ENCODE measurements at places on chromosomes 7 and 10.

GRCh38 chr10:68829521-68829920 lies 2.2 kb downstream of the STOX1 start:
- no peak for DNase-seq

- DNase-seq: peak; percentile 94
Observed at GRCh38 chr10:21292763-21293517, 232.5 kb downstream of the SKIDA1 start.

DNA sequence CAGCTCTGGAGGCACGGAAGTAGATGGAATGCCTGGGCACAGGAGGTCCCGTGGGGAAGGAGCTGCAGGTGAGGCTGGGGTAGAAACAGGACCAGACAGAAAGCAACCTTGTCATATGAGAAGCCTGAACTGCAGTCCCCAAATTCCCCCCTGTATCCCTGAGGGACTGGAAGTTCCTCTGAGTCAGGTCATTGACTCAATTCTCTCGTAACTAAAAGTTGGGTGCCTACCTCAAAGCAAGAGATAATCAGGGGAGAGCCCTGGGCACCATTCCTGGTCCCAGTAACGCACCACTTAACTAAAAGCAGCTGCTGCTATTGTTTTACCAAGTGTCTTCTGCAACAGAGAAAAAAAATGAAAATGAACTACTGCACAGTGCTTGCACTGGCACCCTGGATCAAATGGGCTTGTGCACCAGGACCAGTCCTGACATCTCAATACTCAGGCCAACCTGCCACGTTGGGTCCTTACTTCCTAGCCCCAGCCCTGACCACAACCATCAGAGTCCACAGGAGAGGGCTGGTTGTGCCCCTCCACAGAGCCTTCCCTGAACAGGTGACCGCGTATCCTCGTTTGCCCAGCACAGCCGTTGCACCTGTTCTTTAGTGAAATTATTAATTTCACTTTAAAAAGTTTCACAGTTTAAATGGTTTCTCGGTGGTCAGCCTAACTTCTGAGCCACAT lies 79.3 kb downstream of the GRID1 start:
- no peak for DNase-seq

GRCh38 chr7:115230882-115231571 lies 309.1 kb downstream of the MDFIC start:
- peak; percentile 87 for DNase-seq

- DNase-seq: peak; percentile 7
Observed at GRCh38 chr7:51304729-51305128, 11.9 kb downstream of the COBL start.

GRCh38 chr10:79097021-79097872 lies 28.5 kb downstream of the ZMIZ1 start:
- no peak for DNase-seq

DNA sequence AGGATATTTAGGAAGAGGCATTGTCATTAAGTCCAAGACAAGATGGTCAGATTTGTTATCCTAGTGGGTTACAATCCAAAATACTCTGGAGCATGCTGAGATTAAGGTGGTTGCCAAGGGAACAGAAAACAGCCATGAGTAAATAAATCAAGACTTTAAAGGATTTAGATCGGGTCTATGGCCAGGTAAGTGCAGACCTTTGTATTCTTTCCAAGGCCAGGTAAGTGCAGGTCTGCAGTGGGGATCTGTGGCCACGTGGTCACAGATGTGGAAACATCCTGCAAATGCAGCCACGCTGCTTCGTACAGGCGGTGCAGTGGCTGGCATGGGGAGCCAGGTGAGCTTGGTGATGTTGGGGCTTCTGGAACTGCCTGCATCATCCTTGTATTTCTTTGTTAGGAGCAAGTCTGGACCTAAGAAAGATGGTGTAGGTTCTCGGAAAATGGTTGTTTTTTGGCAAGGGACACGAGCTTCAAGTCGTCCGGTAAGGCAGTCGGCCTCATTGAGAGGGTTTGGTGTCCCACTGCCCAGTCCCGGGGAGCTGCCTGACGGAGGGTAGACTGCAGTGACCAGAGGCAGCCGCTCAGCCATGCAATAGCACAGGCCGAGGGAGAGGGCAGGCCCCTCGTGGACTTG lies 21.8 kb downstream of the ZNF775 start:
- DNase-seq: no peak

DNA sequence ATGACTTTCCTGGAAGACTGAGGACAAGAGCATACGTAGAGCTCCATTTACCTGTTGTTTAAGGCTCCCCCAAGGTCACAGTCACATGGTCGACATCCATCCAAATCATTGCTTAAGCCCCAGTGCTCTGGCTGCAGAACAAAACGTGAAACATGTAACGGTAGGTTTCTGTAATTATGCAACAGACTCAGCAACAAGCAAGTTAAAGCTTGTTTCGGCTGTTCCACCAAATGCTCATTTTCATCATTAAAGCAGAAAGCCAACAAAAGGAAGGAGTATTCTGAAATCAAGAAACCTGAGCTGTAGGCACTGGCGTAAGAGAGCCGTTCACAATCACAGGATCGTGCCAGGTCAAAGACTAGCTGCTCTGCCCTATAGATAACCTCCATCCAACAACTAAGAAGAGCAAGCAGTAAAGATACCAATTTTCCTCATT lies 30.0 kb downstream of the LAMB1 start:
- no peak for DNase-seq

DNA sequence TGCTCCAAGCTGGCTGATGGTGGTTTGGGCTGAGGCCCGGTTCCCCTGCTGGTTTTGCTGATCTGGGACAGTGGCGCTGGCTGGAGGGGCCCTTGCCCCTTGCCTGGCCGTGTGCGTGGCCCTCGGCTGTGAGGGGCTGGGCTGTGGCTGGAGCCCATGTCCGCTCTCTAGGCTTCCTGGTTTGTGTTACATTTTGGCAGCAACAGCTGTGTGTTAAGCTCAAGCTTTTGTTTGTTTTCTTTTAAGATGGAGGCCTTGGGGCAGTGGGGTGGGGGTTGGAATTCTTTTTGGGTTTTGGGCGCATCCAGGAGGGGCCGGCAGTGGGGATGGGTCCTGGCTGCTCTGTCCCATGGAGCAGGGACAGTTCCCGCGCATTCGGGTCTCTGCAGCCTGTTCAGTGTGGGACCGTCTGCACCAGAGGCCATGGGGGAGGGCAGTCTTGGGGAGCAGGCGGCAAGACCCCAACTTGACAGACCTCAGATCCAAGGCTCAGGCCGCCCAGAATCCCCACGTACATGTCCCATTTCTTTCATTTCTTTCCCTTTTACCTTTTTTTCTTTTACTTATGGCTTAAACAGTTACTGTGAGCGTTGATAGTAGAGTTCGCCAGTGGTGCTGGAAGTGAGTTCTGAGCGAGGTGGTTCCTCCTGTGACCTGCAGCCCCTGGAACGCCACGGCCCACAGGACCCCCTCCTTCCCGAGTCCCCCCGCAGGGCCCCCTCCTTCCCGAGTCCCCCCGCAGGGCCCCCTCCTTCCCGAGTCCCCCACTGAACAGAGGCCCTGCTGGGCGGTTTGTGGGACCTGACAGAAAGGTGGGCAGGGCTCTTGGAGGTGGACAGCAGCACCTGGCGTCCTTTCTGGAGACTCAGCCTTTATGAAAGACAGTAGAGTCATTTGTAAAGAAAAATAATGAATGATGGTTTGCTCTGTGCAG lies 75.3 kb downstream of the INPP5A start:
- DNase-seq: no peak

- no peak for DNase-seq
Observed at GRCh38 chr10:103448746-103449145, 3.4 kb downstream of the CALHM2 start.

Data from H4 (cell line).